CD4-positive, alpha-beta T cell (primary cell): ENCODE measurements at places on chromosomes 7 and 10. TPM values are rescaled to one million over a fixed set of nuclear protein-coding genes. Genes with fewer than 3 reads are reported as not detected.
A peak's percentile ranks its signal among the peaks of the same experiment; 100 is the strongest.

GRCh38 chr7:106704000-106704840 lies 43.3 kb upstream of the CCDC71L start:
- DNase-seq, result peak; percentile 17

PRKCQ gene
- 43.4 TPM for total RNA-seq

- DNase-seq, result no peak
Measured at GRCh38 chr10:132422903-132423825, 26.2 kb downstream of the PWWP2B start.

TAF3 gene
- total RNA-seq, result 12.6 TPM

- no peak for DNase-seq
Measured at GRCh38 chr10:86339226-86339865, 27.2 kb downstream of the GRID1 start.

ACTR3C gene
- total RNA-seq, result 3.4 TPM

DNA sequence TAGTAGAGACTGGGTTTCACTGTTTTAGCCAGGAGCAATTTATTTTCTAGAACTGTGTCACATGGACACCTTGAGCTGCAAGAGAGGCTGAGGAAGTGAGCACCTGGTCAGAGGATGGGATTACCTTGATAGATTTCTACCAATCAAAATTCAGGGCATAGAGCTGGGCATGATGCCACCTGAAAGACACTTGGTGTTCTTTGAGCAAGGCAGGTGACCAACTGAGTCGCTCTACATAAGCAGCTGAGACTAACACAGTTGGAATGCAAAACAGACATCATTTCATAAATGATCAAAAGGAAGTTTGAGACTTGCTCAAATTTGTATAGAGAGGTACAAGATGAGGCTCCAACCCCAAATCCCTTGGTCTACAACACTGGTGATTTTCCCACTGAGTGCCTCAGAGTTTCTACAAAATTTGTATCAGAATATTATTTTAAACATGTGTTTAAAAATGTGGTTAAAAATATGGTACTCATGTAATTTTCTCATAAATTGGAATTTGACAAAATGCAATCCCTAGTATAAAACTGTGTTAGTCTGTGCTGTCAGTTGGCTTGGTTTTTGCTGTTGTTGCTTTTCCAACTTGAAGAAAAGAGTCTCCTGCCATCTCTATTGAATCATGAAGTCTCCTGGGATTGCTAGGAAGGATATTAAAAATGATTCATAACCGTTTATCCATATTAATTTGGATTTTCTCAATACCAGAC lies 156.4 kb upstream of the MDFIC start:
- DNase-seq, result no peak

GRCh38 chr7:26492816-26493215 lies 201.2 kb downstream of the SNX10 start:
- no peak for DNase-seq

- no peak for DNase-seq
Measured at GRCh38 chr10:126842836-126843235, 62.4 kb upstream of the DOCK1 start.

DNA sequence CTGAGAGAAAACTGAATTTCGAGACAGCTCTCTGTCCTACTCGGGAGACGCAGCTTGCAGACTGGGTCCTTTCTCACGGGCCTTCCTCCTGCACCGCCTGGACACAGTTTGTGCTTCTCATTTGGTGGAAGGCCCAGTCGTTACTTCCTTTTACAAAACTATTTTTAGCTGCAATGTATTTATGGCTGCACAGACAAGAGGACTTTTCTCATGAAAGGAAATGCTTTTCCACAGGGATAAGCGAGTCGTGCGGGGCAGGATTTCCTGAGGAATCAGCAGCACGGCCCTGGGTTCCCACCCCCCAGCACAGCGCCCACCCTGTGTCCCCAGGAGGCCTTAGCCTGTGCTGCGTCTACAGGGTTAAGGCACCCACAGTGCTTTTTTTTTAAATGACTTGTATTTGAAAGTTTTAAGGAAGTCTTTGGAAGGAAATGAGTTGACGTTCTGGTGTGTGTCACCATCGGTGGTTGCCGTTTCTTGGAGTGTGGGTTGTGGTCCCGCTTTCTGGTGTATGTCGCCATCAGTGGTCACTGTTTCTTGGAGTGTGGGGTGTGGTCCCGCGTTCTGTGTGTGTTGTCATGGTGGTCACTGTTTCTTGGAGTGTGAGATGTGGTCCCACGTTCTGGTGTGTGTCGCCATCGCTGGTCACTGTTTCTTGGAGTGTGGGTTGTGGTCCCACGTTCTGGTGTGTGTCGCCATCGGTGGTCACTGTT lies 50.9 kb downstream of the INPP5A start:
- no peak for DNase-seq

DNA sequence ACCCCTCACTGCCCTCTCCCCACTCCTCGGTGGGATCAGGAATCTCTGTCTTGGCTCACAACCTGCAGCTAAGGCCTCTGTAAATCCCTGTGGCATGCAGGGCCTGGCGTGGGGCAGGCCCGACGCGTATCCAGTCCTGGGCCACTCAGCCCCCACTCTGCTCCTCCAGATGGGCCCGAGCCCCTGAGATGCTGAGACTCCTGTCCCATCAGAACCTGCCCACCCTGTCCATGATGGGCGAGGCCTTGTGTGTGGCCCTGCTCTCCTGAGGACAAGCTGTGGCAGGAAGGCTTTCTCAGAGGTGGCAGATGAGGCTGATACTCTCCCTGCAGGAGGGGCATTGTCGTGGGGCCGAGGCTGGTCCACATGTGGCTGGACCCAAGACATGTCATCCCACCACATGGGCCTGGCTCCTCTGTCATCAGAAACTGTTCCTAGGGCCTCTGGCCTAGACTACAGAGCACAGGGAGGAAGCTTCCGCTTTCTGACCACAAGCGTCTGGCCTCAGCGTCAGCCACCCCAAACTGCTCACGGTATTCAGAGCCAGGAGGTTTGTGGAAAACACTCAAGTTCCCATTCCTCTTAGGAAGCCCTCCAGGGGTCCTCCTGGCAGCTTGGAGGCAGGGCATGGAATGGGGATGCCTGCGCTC lies 6.0 kb downstream of the ALOX5 start:
- DNase-seq, result no peak

DCLRE1A gene
- 0.47 TPM for total RNA-seq

- no peak for DNase-seq
Measured at GRCh38 chr7:75711656-75712514, 26.9 kb downstream of the HIP1 start.

DNA sequence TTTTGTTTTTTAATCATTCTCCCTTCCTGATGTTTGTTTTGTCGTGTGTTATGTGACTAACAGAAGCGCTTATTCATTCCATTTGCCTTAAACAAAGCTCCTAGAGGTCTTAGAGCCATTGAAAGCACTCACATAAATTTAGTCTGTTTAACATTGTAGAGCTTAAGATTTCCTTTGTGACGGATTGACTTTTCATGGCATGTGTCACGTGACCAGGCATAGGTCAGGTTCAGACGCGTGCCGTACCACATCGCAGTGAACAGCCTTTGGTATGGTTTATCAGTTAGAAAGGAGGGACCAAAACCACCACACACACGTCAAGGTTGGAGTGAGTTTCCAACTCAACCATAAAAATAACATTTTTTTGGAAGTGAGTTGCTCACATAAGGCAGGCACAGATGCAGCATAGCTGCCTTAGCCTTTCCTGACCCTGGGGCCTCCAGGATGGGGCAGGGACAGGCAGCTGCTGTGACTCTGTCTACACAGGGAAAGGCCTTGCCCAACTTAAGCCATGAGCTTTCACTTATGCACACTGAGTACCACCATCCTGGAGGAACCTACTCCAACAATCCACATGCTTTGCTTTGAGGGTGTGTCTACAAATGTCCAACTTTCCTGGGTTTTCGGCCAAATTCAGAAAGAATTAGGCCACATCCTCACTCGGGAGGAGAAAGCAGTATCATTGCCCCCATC lies 55.5 kb downstream of the WDFY4 start:
- no peak for DNase-seq

GAD2 gene
- total RNA-seq, result not detected

DNA sequence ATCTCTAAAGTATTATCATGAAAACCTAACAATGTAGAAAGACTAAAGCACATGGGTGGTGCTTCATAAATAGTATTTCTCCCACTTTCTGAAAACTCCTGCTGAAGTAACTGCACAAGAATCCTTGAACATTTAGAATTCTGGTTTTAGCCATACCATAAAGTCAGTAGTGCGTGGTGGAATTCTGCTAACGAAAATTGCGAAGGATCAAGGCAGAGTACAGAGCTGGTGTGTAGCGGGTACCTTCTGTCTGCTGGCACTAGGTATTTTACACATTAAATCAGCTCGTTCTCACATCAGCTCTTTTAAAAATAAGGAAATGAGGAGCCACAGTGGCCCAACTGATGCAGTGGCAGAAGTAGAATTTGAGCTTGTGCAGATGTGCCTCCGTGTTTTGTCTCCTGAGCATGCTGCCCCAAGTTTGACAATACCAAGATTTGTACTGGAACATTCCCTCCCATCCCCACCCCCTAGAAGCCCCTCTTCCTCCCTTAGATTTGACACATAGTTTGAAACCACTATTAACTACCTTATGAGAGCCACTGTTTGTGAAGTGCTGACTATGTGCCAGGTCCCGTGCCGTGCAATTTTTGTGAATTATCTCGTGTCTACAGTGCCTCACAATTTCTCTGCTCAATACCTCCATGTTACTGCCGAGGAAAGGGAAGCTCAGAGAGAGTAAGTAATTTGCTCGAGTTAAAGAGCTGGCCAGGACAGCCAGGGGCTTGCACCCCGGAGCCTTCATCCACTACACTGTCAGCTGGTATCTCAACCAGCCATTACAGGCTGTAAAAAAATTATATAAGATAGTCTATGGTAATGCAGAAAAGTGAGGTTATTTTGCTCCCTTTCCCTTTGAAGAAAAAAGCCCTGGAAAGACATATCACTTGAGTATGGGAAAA lies 66.9 kb downstream of the EGFR start:
- DNase-seq, result no peak

DNA sequence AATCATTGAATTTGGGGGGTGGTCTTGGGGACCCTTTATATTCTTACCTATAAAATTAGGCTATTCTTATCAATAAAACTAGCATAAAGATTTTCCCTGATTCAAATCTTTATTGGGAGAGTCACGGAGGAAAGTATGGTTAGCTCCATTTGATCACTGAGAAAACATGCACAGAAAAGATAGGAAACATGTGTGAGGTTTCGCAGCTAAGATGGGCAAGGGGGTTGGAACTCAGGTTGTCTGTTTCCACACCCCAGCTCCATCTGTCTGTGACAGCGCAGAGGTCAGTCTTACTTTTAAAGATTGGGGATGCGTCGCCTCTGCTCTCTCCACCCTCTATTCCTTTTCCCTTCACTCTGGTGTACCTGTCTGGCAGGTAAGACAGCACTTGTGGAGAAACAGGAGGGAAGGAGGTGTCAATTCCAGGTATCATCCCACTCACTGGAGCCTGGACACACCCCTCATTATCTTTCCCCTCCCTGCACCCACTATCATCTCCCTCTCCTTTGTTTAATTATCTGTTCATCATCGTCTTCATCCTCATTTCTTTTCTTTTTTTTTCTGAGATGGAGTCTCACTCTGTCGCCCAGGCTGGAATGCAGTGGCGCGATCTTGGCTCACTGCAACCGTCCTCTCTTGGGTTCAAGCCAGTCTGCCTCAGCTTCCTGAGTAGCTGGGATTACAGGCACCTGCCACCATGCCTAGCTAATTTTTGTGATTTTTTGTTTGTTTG lies 2.4 kb upstream of the DENND10 start:
- DNase-seq, result no peak

- DNase-seq, result no peak
Measured at GRCh38 chr7:156578978-156579430, 61.6 kb upstream of the RNF32 start.

XRCC2 gene
- total RNA-seq, result 0.41 TPM

DNA sequence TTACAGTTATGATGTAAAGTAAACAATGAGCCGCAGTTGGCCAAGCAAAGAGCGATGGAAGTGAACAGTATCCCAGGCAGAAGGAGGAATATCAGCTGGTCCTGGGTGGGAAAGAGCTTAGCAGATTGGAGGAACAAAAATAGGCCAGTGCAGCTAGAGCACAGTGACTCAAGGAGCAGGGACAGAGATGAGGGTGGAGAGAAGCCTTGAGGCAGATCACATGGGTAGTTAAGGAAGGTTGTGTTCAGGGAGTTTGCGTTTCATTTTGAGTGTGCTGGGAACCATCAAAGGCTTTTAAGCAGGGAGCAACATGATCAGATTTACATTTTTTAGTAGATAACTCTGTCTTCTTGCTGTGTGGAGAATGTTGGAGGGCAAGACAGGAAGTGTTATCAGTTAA lies 113.6 kb downstream of the OAT start:
- DNase-seq, result no peak

CALML5 gene
- not detected for total RNA-seq

DNA sequence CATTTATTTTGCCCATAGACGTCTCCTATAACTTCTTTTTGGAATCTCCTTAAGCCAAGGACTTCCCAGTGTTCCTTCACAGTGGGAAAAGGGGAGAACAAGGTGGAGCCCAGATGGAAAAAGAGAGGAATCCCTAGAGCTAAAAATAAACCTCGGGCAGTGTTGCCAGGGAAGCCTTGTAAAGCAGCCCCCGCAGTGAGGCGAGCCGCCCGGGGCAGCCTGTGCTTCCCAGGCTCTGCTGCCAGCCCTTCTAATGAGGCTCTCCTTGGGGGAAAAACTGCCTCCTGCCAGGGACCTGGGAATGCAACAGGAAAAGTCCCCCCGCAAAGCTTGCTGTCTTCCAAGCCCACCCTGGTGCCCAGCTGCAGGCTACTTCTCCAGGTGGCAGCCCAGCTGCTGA lies 71.7 kb downstream of the SH3PXD2A start:
- no peak for DNase-seq

DNA sequence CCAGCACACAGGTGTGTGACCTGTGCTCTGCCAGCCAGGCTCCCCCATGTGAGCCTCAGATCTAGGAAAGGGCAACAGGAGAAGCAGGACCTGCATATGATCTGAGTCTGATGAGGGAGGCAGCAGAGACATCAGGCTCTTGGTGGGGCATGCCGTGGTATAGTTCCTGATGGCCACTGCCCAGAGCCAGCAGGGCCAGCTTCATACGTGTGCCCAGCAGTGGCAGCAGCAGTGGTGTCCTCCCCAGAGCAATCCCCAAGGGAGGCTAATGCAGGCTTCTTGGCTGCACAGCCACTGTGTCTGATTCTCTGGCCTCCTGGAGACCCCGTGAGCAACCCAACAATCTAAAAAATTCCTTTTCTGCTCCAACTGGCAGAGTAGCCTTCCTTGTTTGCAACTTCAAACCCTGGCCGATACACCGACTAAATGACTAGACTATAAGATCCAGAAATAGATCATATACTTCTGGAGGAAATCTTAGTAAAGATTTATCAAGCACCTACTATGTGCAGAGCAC lies 230.6 kb upstream of the ZMIZ1 start:
- DNase-seq, result no peak

- peak; percentile 27 for DNase-seq
Measured at GRCh38 chr10:49592726-49593563, 17.2 kb upstream of the SLC18A3 start.
